ENCODE measurements at places on chromosomes 6 and 20. TPM values are rescaled to one million over a fixed set of nuclear protein-coding genes. Genes with fewer than 3 reads are reported as not detected.
A peak's percentile ranks its signal among the peaks of the same experiment; 100 is the strongest.

Gene SLC22A7
- not detected for total RNA-seq

Gene CDSN
- total RNA-seq, result not detected

- no peak for DNase-seq
These were observed 107.3 kb upstream of the OLIG3 start for GRCh38 chr6:137601471-137601870.

- DNase-seq, result no peak
These were observed 373.8 kb upstream of the MMS22L start for GRCh38 chr6:97656706-97657350.

- DNase-seq, result no peak
These were observed 131.1 kb downstream of the VEGFA start for GRCh38 chr6:43900916-43901732.

DNA sequence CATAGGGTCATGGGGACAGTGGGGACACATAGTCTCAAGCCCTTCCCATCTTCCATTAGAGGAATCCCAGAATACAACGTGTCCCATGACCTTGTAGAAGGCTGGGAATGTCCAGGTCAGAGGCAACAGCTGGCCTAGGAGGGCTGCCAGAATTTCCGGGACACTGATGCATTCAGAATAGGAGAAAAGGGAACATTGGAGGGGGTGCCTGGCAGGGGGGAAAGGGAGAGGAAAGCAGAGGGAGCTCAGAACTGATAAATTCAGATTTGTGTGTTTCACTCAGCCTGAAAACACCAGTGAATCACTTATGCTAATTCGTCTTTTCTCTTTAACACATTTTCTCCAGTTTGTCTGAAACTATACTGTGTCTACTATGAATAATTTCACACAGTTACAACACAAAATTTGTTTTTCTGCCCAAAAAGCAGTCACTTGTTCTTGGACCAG, 35.5 kb upstream of the BMP2 start:
- peak; percentile 7 for DNase-seq

All from myocyte (in vitro differentiated cells).